Forelimb muscle (tissue), 1 donor: ENCODE measurements at places on chromosomes 11 and 22.

GRCh38 chr11:130515829-130516553 is 67.5 kb downstream of the ADAMTS15 start:
- DNase-seq = no peak

GRCh38 chr11:118900535-118901384 is 17.1 kb downstream of the CXCR5 start:
- DNase-seq = no peak

- DNase-seq = no peak
These were observed 167.1 kb downstream of the ADAMTS15 start for GRCh38 chr11:130615561-130615960.

DNA sequence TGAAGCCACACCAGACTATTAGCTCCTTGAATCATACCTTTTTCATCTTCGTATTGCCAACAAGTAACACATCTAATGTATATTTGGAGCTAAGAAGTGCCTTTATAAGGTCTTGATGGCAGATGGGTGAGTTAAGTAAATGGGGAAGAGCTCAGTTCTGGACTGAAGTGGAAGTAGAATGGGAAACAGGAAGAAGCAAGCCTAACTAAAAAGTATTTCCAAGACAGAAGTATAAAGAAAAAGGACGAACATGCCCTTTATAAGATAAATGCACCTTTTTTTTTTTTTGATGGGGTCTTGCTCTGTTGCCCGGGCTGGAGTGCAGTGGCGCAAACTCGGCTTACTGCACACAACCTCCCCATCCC is 14.5 kb downstream of the CRTAM start:
- no peak for DNase-seq

DNA sequence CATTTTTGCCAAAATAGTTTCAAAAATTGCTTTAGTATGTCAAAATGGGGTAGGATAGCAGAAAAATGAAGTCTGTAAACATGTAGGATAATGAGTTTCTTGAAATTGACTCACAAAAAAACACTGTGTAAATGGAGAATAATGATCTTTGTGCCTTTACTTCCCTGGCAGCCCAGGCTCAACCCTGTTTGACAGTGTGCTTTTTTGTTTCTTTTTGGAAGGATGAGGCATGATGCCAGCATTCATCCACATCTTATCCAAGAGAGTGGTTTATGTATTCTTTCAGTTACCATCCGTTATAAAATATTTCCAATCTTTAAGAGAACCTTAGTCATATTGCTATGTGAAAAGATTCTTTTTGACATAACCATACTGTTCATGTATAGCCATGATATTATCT is 70.6 kb downstream of the ARHGAP42 start:
- DNase-seq = no peak

DNA sequence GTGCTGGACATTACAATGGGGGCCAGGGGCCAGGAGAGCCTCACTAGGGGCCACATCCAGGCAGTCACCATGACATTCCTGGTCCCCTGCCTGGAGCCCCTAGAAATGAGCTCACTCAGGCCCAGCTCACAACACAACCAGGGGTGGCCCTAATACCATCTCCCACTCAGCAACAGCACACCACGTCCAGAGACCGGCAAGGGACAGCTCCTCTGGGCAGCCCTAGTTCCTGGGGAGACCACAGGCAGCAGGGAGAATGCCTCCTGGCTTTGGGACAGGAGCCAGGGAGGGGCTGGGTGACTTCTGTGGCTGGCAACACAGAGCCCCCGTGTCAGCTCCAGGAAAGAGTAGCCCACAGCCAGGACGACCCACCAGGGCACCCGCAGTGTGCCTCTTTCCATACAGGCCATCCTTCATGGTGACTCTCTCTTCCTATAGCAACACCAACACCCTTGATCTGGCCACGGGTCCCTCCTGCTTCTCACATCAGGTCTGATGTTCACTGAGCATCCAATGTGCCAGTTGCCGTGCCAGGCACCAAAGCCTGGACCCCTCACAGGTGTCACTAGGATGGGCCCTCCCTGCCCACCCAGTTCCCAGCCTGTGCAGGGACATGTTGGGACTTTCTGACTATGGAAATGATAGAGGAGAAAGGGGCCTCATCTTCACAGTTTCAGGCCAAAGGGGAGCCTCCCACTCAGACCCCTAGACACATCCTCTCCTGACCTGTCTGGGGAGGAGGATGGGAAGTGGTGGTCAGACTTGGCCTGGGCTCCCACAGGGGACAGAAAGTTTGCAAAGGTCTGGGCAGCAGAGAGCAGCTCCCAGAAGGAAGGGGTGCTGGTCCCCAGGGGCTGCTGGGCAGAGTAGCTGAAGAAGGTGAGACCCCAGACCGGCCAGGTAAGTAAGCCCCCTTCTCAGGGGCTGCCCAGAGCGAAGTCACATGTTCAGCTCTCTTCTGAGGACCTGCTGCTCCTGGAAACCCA is 43.2 kb downstream of the IGLL5 start:
- DNase-seq = no peak

GRCh38 chr11:65417702-65418430 is 4.7 kb upstream of the NEAT1 start:
- DNase-seq = no peak

DNA sequence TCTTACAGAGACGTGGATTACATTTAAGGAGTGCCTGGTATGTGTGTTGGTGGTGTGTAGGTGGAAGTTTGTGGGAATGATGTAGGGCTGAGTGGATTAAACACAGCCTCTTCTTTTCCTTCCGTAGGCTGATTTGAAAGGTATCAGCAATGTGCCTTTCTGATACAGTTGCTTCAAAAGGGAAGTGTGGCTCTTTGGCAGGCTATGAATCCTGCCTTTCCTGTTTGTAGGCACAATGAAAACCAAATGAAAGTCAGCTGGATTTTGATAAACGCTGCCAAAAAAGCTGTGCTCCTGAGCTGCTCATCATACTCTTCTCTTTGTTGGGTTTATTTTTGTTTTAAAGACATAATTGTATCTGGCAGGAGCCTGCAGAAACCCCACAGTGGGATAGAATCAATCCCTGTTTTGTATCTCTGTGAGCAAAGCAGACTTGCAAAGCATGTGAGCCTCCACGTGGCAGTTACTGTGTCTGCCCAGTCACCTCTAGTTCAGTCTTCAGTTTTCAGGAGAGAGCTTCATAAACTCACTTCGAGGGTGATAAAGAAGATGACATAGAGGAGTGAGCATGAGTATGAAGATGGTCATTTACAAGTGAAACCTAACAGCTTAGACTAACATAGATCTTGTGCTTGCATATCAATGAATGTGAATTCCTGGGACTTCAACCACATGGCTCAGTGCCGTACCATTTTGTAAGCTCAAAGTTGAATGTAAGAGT is 655.7 kb upstream of the KIRREL3 start:
- DNase-seq = no peak

DNA sequence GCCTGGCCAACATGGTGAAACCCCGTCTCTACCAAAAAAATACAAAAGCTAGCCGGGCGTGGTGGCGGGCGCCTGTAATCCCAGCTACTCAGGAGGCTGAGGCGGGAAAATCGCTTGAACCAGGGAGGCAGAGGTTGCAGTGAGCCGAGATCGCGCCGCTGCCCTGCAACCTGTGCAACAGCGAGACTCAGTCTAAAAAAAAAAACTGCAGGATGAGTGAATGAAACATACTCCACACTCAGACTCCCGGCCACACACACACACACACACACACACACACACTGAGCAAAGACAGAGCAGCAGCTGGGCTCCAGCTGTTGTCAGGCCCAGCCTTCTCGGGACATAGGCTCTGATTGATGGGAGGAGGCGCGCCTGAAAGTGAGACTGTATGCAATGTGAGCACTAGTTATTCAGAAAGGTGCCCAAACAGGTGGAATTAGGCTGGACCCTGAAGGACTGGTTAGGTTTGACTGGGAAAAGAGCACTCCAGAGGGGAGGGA is 1.5 kb upstream of the PLEKHA7 start:
- DNase-seq = no peak

- DNase-seq = no peak
These were observed 3.5 kb upstream of the KRTAP5-6 start for GRCh38 chr11:1693327-1694063.

GRCh38 chr11:133082453-133082781 is 449.9 kb downstream of the OPCML start:
- DNase-seq = no peak

GRCh38 chr11:116895048-116895757 is 57.8 kb upstream of the APOA1 start:
- no peak for DNase-seq

- no peak for DNase-seq
These were observed 28.1 kb upstream of the RTL6 start for GRCh38 chr22:44525941-44526778.

DNA sequence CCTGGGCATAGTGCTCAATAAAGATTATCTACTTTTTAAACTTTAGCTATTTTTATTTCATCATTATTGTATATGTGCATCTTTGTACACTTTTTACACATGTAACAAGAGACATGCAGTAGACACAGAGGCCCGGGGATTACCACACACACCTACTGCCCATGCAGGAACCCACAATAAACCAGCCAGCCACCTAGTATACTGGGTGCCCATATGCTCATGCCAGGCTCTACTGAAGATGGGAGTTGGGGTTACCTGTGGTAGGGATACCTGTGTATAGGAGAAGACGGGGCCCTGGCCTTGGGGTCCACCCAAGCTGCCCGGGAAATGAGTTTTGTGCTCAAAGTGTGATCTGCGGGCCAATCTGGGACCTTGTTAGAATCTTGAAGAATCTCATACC is 31.2 kb upstream of the P2RY2 start:
- DNase-seq = no peak

- DNase-seq = no peak
These were observed 15.2 kb downstream of the NRIP3 start for GRCh38 chr11:8988329-8989234.

- no peak for DNase-seq
These were observed 24.8 kb upstream of the NRIP3 start for GRCh38 chr11:9028581-9028980.

DNA sequence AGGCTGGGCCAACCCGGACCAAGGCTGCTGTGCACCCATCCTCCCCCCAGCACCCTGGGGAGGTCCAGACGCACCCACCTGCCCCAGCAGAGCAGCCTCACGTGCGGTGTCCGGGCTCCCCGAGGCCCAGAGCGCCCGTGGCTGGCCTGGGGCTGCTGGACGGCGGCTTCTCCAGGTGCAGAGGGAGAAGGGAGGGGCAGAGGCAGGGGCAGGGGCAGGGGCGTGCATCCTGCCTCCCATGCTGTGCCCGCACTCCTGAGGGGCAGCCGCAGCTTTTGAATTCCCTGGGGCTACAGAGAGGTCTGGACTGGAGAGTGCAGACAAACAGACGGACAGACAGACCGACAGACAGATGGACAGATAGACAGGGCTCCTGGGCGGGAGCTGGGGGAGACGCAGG is 83.6 kb upstream of the PRR5 start:
- DNase-seq = no peak

- DNase-seq = no peak
These were observed at the start of gene MFRP for GRCh38 chr11:119346605-119347004. MFRP (minus strand) TSS chr11:119346705; CDS start chr11:119346513, 192 bp downstream.

DNA sequence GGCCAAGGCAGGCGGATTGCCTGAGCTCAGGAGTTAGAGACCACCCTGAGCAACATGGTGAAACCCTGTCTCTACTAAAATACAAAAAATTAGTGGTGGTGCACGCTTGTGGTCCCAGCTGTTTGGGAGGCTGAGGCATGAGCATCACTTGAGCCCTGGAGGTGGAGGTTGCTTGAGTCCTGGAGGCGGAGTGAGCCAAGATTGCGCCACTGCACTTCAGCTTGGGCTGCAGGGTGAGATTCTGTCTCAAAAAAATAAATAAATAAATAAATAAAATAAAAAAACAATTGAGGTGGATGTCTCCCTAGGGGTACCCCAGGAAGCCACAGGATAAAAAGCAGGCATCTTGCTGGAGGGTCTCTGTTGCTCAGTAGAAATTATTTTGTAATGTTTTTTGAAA is 14.1 kb downstream of the PTPRJ start:
- DNase-seq = no peak

DNA sequence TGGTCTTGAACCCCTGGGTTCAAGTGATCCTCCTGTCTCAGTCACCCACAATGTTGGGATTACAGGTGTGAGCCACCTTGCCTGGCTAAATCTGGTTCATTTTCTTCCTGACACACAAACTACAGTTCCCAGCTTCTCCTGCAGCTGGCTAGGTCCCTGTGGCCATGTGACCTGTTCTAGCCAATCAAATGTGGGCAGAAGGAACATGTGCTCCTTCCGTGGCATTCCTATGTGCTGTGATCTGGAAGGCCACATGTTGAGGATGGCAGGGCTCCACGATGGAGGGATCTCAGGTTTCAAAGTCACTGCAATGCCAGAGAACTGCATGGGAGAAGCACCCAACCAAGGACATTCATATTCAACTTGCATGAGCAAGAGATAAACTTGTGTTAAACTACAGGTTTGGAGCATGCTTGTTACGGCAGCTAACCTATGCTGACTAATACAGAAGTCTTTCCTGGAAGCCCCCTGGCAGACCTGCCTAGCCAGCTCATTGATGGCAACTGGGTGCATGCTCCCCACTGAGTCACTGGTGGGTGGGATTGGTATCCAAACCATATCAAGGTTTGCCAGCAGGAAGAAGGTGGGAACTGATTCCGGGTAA is 86.0 kb downstream of the RPS6KA4 start:
- DNase-seq = no peak

GRCh38 chr11:78941226-78941851 is 366.7 kb upstream of the NARS2 start:
- no peak for DNase-seq

- DNase-seq = no peak
These were observed 26.5 kb downstream of the PGA5 start for GRCh38 chr11:61267437-61267841.

DNA sequence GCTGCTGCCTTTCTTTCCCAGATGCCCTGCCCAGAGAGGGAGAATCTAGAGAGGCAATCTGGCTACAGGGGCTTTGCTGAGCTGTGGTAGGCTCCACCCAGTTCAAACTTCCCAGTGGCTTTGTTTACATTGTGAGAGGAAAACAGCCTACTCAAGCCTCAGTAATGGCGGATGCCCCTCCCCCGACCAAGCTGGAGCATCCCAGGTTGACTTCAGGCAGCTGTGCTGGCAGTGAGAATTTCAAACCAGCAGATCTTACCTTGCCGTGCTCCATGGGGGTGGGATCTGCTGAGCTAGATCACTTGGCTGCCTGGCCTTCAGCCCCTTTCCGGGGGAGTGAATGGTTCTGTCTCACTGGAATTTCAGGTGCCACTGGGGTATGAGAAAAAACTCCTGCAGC is 12.2 kb downstream of the BDNF start:
- DNase-seq = no peak

DNA sequence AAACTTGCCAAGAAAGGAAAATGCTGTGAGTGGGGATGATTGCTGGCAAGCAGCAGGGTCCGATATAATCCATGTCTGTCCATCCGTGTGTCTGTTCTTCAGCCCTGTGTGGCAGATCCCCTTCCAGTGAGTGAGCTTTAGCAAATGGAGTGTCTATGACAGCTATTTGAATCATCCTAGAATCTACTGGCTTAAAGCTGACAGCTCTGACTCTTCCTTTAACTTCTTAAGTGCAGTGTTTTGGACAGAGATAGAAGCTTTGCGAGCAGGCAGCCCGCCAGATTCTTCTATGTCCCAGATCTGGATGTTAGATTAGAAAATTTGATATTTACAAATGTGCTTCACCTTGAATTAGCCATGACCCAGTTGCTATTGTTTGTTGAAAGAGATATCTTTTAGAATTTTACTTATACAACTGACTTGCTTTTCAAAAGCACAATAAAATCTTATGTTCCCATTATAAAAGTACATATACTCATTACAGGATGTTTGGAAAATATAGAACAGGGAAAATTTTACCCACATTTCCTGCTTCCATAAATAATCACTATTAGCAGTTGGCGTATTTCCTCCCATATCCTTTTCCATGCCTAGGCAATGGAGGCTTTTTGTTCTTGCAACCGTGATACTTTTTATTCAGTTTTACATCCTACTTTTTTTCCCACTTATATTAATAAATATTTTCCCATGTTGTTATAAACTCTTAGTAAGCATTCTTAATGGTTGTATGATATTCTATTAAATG is 124.5 kb downstream of the COMMD9 start:
- DNase-seq = no peak

GRCh38 chr22:42910221-42910942 is 53.3 kb upstream of the ARFGAP3 start:
- no peak for DNase-seq
